Activated CD4-positive, alpha-beta memory T cell treated with anti-CD3 and anti-CD28 coated beads for 36 hours (primary cell): ENCODE measurements at places on chromosomes 16 and 17.

- no peak for DNase-seq
These were observed 28.5 kb downstream of the HSD17B2 start for GRCh38 chr16:82063456-82064082.

GRCh38 chr17:49005140-49005539, 8.0 kb downstream of the IGF2BP1 start:
- no peak for DNase-seq

DNA sequence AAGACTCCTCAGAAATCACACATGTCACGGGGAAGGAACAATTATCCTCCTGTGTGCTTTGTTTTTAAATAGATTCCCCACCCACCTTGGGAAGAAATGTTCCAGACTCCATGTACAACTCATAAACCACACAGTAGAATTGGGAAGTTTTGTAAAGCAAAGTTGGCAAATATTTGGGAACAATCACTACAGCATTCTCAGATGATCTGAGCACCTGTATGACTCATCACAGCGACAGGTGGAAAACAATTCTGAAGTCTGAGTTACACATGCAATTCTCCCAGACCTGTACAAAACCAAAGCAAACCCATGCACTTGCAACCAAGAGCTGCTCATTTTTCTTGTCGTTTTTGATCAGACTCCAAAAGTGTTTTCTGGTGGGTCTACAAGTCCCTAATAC, 14.4 kb upstream of the MYLK3 start:
- DNase-seq, result no peak

GRCh38 chr16:17345043-17345442, 125.7 kb downstream of the XYLT1 start:
- peak; percentile 46 for DNase-seq

DNA sequence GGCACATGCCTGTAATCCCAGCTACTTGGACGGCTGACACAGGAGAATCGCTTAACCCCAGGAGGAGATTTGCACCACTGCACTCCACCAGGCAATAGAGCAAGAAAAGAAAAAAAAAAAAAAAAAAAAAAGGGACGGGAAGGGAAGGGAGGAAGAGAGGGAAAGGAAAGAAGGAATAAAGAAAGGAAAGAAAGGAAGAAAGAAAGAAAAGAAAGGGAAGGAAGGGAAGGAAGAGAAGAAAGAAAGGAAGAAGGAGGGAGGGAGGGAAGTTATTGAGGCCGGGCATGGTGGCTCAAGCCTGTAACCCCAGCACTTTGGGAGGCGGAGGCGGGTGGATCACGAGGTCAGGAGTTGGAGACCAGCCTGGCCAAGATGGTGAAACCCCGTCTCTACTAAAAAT, 50.4 kb upstream of the STAC2 start:
- DNase-seq, result no peak

- no peak for DNase-seq
These were observed 7.1 kb upstream of the KRT9 start for GRCh38 chr17:41578971-41579370.

GRCh38 chr16:14284930-14285512, 213.9 kb downstream of the MRTFB start:
- DNase-seq, result no peak

DNA sequence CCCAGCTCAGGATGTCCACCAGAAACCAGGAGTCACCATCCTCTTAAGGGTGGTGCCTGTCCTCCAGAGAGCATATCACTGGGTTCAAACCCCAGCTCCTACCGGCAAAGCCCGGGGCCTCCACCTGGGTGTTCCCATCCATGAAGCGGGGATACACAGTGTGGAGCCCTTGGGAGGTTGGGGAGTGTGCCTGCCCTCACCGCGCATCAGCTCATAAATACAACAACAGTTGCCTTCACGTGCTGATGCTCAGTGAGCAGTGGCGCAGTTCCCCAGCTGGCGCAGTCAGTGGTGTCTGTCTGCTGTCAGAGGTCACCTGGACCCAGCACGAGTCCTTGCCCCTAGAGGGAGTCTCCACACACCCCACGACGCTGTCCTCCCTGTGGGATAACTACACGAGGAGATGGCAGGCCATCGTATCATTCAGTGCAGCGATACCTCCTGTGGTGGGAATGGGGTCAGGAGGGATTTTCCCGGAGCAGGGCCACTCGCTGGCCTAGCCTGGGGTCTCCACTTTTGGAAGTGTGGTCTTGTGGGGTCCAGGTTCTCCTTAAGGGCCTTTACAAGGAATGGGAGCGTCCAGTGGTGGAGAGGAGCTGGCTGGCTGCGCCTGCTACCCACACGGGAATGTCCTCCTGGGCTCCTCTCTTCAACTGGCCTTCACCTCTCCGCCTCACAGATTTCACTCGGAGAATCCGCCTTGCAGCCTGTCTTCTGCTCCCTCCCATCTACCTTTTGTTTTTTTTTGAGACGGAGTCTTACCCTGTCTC, 2.3 kb upstream of the ELOB start:
- DNase-seq, result peak; percentile 7

DNA sequence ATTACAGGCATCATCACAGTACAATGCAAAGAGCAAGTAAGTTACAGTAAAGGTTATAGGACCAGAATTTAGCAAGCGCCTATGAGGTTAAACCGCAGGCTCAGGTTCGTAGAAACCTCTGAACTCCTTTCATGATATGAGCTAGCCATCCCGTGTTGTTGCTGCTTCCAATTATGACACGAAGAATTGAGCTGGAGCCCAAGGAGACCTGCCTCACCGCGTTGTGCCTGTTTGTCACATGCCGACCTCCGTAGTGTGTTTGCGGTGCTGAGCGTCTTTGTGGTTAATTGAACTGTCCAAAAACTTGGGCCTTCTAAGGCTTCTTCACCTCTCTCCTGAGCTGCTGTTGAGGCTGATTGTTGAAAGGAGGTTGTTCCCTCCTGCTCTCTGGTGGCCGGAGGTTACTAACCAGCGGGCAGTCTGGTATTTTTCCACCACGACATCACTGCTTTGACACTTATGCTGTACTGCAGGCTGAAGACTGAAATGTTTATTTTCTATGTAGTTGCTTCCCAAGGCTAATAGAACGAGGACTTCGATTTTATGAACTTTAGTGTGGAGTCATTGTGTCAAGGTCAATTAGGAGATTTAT, 67.5 kb downstream of the SEC14L1 start:
- DNase-seq, result no peak

- no peak for DNase-seq
These were observed 103.6 kb downstream of the GSG1L start for GRCh38 chr16:27959914-27960313.

GRCh38 chr17:8116776-8117175, 1.5 kb downstream of the ALOXE3 start:
- DNase-seq, result no peak

- DNase-seq, result no peak
These were observed 46.3 kb upstream of the INTS2 start for GRCh38 chr17:61974115-61974514.

- DNase-seq, result peak; percentile 84
These were observed 8.4 kb upstream of the PLK1 start for GRCh38 chr16:23670137-23670776.

DNA sequence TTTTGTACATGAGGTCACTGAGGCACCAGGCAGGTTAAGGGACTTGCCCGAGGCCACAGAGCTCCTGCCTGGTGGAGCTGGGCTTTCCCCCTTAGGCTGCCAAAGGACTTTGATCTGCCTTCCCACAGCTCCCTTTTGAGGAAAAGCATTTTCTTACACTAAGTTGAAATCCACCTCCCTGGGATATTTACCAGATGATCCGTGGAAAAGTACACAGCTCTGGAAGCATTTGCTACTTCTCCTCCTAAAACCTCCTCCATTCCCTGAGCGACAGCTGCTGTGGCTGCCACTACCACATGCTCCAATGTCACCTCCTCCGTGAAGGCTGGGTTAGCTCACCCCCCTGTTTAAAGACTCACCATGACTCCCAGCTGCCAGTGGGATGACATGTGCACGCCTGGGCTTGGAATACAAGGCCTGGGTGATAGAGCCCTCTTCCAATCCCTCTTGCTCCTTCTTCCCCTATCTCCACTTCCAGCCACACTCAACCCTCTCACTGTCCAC, 1.2 kb upstream of the MPRIP start:
- DNase-seq, result no peak

GRCh38 chr16:4266372-4266771, 6.5 kb downstream of the TFAP4 start:
- no peak for DNase-seq

- DNase-seq, result no peak
These were observed 9.8 kb upstream of the RFFL start for GRCh38 chr17:35073183-35073790.
